ENCODE measurements at places on chromosomes 3 and 15.
A peak's percentile ranks its signal among the peaks of the same experiment; 100 is the strongest.

DNA sequence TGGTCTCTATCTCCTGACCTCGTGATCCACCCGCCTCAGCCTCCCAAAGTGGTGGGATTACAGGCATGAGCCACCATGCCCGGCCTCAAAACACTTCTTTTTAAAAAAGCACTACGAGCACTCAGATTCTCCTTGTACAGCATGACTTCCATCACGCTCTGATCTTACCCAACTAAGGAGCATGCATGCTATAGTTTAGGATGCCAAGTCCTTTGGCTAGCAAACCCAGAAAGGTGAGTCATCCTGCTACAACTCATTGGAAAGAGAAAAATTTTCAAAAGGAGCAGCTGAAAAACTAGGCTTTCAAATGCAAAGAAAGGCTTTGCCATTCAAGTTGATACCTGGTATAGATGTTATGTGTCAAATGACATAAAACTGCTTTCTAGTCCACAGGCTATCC is 70.3 kb upstream of the PRICKLE2 start:
- no peaks in the 10 kb centered on the region for H3K36me3 ChIP-seq
- H3K4me3 ChIP-seq: no peak overlapping the region
- H3K4me1 ChIP-seq: no peaks in the 10 kb centered on the region
- no peak for DNase-seq

DNA sequence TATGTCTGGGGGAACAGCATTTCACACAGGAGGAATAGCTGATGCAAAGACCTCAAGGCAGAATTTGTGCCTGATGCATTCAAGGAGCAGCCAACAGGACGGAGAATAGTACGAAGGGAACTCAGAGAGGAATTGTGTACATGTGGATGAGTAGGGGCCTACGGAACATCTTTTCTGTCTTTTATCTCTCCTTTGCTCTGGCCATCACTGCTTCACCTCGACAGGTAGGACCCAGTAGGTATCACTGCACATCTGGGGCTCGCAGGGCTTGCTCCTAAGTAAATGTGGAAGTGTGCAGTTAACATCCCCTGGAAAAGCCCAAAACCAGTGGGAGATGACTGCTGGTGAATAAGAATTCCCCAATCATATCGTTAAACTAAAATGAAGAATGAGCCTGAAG is 56.4 kb upstream of the POU1F1 start:
- H3K27ac ChIP-seq: no peak overlapping the region
- H3K4me3 ChIP-seq: no peak overlapping the region
- H3K4me1 ChIP-seq: no peaks in the 10 kb centered on the region
- no peaks in the 10 kb centered on the region for H3K27me3 ChIP-seq

- no peak for DNase-seq
- H3K27ac ChIP-seq: no peak overlapping the region
- no peaks in the 10 kb centered on the region for H3K4me1 ChIP-seq
- H3K4me3 ChIP-seq: no peak overlapping the region
- peaks cover 29% of the 10 kb centered on the region for H3K27me3 ChIP-seq
Measured at GRCh38 chr3:137763594-137763938, 549 bp upstream of the SOX14 start.

DNA sequence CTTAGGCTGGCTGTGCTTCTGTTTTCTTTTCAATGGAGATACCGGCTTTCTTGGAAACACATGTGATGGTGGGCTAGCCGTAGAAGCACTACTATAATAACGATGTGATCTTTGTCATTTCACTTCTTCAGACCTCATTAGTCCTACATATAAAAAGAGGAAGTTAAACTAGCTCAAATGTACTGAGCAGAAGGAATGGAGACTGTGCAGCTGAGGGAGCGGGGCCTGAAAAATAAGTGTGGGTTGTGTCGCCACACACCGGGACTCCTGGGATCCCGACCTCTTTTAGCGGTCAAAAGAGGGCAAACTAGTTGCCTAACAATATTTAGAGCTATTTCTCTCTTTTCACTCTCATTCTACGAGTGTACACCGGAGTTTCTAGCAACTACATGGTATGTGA is 1.0 kb upstream of the RNF7 start:
- H3K27ac ChIP-seq: peak overlapping the region; percentile 84
- DNase-seq: no peak
- peaks cover 12% of the 10 kb centered on the region for H3K4me1 ChIP-seq
- peaks cover 6% of the 10 kb centered on the region for H3K36me3 ChIP-seq
- no peaks in the 10 kb centered on the region for H3K27me3 ChIP-seq

DNA sequence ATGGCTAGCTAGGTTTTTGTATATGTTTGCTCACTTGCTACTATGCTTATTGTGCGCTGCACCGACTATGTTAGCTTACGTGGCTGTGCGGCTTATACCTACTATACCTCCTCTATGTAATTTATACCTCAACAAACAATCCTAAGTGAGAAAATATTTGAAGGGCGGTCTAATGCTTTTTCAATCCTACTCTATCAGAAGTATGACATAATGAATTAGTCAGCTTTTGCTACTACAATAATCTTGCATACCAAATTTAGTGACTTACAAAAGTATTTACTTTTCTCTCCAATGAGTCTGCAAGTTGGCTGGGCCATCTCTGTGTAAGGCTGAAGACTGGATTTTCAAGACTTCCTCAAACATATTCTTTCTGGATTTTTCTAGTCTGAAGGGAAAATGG is 391.2 kb upstream of the NECTIN3 start:
- no peak overlapping the region for H3K27ac ChIP-seq
- no peaks in the 10 kb centered on the region for H3K4me1 ChIP-seq
- H3K27me3 ChIP-seq: no peaks in the 10 kb centered on the region
- no peak overlapping the region for H3K4me3 ChIP-seq
- H3K36me3 ChIP-seq: no peaks in the 10 kb centered on the region

DNA sequence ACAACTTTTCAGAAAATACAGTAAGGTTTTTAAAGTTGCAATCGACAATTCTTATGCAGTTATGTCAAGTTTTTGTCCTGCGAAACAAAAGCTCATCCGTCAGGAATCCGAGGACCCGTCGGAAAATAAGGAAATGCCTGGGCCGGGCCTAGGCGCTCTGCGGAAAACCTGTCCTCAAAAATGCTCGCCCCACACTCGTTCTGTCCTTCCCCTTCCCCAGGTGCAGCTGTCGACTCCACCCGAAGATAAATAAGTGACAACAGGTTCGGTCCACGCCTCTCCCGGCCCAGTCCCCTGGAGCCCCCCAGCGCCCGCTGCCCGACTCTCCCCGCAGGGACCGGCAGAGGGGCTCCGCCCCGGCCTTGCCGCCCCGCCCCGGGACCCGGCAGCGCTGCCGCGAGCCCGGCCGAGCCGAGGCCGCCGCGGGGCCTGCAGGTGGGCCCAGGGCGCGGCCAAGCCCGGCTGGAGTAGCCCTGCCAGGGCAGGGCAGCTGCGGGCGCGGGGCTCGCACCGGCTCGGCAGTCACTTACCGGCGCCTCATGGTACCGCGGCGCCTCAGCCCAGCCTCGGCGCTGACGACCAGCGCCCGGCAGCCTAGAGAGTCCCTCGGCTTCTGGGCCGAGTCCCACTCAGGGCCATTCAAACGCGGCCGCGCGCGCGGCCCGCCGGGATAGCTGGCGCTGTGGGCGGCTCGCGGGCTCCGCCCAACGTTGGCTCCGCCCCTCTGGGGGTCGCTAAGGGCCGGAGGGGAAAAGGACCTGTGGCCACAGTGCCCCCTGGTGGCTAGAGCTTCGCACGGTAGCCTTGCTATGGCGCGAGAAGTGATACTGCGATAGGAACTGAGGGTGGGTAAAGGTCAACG is at the start of gene KATNBL1:
TSS of gene KATNBL1 (minus strand) at position 676 of the 862 bp plus-strand sequence. CDS start 46,420 bp downstream, outside the sequence.
- H3K4me3 ChIP-seq: peak within 1 kb of the TSS; percentile 68
- H3K27ac ChIP-seq: peak within 1 kb of the TSS; percentile 25
- H3K4me1 ChIP-seq: peaks cover 3% of the 10 kb centered on the region
- peak; percentile 93 for DNase-seq
- H3K27me3 ChIP-seq: no peaks in the 10 kb centered on the region

- H3K4me3 ChIP-seq: peak overlapping the region; percentile 96
- no peaks in the 10 kb centered on the region for H3K36me3 ChIP-seq
- H3K4me1 ChIP-seq: peaks cover 13% of the 10 kb centered on the region
- H3K27me3 ChIP-seq: no peaks in the 10 kb centered on the region
Measured at GRCh38 chr15:49045751-49046219, 461 bp downstream of the SECISBP2L start.

GRCh38 chr3:180402471-180403073 is 199.4 kb upstream of the TTC14 start:
- no peaks in the 10 kb centered on the region for H3K4me1 ChIP-seq
- no peaks in the 10 kb centered on the region for H3K36me3 ChIP-seq
- no peak overlapping the region for H3K27ac ChIP-seq
- DNase-seq: no peak
- H3K4me3 ChIP-seq: no peak overlapping the region

GRCh38 chr15:100764778-100765466 is 114.7 kb upstream of the ALDH1A3 start:
- H3K27ac ChIP-seq: no peak overlapping the region
- DNase-seq: no peak
- no peak overlapping the region for H3K4me3 ChIP-seq
- H3K4me1 ChIP-seq: no peaks in the 10 kb centered on the region
- H3K27me3 ChIP-seq: no peaks in the 10 kb centered on the region

GRCh38 chr15:97966924-97967620 is 6.6 kb downstream of the ARRDC4 start:
- no peaks in the 10 kb centered on the region for H3K4me1 ChIP-seq
- no peaks in the 10 kb centered on the region for H3K27me3 ChIP-seq
- no peak overlapping the region for H3K4me3 ChIP-seq
- no peak for DNase-seq
- H3K36me3 ChIP-seq: no peaks in the 10 kb centered on the region
- H3K27ac ChIP-seq: no peak overlapping the region

DNA sequence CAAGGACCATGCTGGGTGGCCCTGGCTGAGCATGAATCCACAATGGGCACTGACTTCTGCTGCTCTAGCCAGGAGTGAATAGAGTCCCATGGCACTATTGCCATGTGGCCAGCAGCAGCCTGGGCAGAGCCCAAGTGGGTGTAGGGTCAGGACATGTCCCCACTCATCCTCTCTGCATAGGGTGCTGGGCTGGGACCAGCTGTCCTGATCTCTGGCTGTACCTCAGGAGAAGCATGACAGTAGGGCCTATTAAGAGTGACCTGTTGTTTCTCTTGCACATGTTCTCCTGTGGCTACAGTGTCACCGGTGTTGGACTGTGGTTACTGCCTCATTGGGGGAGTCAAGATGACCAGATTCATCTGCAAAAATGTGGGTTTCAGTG is 46.9 kb downstream of the DLEC1 start:
- H3K36me3 ChIP-seq: no peaks in the 10 kb centered on the region
- H3K27me3 ChIP-seq: no peaks in the 10 kb centered on the region
- H3K4me3 ChIP-seq: no peak overlapping the region
- no peak for DNase-seq

- H3K36me3 ChIP-seq: no peaks in the 10 kb centered on the region
- H3K27me3 ChIP-seq: no peaks in the 10 kb centered on the region
- H3K4me3 ChIP-seq: no peak overlapping the region
Measured at GRCh38 chr3:42115215-42115614, 24.1 kb downstream of the TRAK1 start.

GRCh38 chr3:102687851-102688555 is 253.2 kb downstream of the ZPLD1 start:
- no peaks in the 10 kb centered on the region for H3K27me3 ChIP-seq
- H3K4me3 ChIP-seq: no peak overlapping the region

- no peak overlapping the region for H3K27ac ChIP-seq
- DNase-seq: no peak
- no peaks in the 10 kb centered on the region for H3K4me1 ChIP-seq
- H3K36me3 ChIP-seq: no peaks in the 10 kb centered on the region
Measured at GRCh38 chr3:156837115-156837514, 11.0 kb downstream of the LEKR1 start.

DNA sequence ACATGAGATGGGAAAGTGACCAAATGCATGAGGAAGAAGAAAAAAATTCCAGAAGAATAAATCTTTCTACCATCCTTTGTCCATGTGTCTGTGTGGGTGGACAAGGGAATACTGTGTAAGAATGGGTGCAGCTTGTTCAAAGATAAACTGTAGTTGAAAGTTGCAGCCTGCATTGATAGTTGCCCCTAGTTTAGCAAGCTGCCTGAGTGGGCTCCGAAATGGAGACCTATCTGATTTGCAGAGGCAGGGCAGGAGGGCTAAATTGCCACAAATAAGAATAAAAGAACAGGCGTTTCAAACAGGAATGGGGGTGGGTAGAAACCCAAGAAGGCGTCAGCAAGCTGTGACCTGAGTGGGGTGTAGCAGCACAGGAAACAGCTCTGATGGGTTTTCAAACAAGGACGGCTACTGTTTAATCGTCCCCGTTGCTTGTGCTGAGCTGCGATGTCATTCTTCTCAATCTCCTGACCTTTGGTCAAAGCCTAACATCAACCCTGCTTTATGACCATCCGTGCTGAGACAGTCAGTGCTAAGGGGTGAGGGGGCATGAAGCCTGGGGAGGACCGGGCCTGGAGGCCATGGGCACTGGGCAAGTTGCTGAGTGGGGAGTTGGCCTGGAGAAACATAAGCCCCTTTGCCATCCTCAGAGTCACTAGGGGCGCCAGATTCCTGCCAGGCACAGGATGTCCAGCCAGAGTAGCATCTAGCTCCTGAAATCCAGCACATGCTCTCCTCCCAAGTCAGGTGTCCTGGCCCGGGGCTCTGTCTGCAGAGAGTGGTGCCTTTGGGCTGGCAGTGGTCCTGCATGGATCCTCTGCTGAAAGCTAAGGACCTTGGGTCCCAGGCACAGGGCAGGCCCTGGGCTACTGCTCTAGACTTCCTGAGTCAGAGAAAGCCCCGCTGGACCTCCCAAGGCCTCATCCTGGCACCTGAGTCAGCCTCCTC is 19.2 kb upstream of the C15orf39 start:
- H3K27ac ChIP-seq: no peak overlapping the region
- H3K27me3 ChIP-seq: peaks cover 37% of the 10 kb centered on the region
- H3K4me1 ChIP-seq: peaks cover 7% of the 10 kb centered on the region
- no peak overlapping the region for H3K4me3 ChIP-seq
- H3K36me3 ChIP-seq: no peaks in the 10 kb centered on the region

DNA sequence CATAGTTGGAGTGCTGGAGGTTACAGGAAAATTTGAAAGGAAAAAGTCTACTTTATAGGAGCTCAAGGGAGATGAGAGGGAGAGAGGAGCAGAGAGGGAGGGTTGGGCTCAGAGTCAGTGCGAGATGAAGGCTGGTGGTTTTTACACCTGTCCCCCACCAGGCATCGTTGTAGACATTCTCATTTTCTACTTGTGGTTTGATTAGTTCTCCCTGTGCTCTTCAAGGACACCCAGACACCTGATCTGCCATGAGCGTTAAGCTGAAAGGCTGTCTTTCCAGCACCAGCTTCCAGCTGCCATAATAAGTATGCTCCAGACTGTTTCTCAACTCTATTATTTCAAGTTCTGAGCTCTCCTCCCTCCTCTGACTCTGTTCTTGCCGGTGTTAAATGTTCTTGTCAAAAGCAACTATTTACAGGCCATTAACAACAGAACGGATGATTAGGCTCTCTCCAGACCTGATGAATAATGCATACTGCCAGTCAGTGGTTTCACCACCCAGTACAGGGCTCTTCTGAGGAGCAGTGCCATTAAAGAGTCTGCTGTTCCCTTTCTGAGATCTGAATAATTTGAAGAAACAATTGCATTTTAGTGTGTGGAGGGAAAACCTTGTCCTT is 514.6 kb upstream of the MCTP2 start:
- H3K36me3 ChIP-seq: no peaks in the 10 kb centered on the region
- no peak overlapping the region for H3K27ac ChIP-seq
- no peak overlapping the region for H3K4me3 ChIP-seq

DNA sequence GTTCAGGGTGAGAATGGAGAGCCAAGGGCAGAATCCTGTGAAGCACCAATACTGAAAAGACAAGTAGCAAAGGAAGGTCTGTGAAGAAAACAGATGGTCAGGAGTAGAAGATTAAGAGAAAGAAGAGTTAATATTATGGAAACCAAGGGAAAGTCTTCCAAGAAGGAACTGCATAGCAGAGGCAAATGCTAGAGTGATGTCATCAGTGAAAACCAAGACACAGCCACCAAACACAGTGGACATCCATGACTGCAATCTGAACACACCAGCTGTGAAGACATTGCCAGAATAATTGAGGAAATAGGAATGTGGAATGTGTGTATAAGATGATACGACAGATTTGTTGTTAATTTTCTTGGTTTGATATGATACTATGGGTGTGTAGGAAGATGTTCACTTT is 26.8 kb upstream of the ZBTB38 start:
- H3K4me1 ChIP-seq: no peaks in the 10 kb centered on the region
- no peaks in the 10 kb centered on the region for H3K36me3 ChIP-seq
- H3K27ac ChIP-seq: no peak overlapping the region
- H3K4me3 ChIP-seq: no peak overlapping the region
